ENCODE measurements at places on chromosomes 2 and 18. TPM values are rescaled to one million over a fixed set of nuclear protein-coding genes. Genes with fewer than 3 reads are reported as not detected.

The TUBA4A gene
- total RNA-seq, result 378 TPM

The NEB gene
- total RNA-seq, result 0.34 TPM

The DSG1 gene
- not detected for total RNA-seq

The MC4R gene
- total RNA-seq, result not detected

The ECEL1 gene
- total RNA-seq, result 0.37 TPM

The ABCG8 gene
- total RNA-seq, result not detected

The PDE1A gene
- total RNA-seq, result 0.08 TPM

The KCNF1 gene
- total RNA-seq, result 42.7 TPM

The SERPINB5 gene
- 0.16 TPM for total RNA-seq

The ZEB2 gene
- 4.6 TPM for total RNA-seq

The PXDN gene
- total RNA-seq, result 10.8 TPM

The REG3G gene
- not detected for total RNA-seq

Measured in A549 treated with CpdA at 1 μM for 4 hours (cell line).